ENCODE measurements at places on chromosomes 7 and 10.
A peak's percentile ranks its signal among the peaks of the same experiment; 100 is the strongest.

DNA sequence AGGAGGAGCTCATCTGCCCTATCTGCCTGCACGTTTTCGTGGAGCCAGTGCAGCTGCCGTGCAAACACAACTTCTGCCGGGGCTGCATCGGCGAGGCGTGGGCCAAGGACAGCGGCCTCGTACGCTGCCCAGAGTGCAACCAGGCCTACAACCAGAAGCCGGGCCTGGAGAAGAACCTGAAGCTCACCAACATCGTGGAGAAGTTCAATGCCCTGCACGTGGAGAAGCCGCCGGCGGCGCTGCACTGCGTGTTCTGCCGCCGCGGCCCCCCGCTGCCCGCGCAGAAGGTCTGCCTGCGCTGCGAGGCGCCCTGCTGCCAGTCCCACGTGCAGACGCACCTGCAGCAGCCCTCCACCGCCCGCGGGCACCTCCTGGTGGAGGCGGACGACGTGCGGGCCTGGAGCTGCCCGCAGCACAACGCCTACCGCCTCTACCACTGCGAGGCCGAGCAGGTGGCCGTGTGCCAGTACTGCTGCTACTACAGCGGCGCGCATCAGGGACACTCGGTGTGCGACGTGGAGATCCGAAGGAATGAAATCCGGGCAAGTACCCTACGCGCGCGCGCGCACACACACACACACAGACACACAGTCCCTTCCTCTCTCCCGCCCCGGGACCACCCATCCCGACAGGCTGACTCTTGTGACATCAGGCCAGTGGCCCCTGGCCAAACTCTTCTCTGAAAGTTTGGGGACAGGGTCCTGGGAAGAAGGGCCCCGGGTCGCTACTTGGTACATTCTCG, 538 bp downstream of the TRIM8 start:
- DNase-seq, result peak; percentile 89

- peak; percentile 61 for DNase-seq
These were observed 62.4 kb upstream of the MKLN1 start for GRCh38 chr7:131265227-131265626.

- DNase-seq, result no peak
These were observed 8.9 kb upstream of the LRRC18 start for GRCh38 chr10:48948470-48949037.

DNA sequence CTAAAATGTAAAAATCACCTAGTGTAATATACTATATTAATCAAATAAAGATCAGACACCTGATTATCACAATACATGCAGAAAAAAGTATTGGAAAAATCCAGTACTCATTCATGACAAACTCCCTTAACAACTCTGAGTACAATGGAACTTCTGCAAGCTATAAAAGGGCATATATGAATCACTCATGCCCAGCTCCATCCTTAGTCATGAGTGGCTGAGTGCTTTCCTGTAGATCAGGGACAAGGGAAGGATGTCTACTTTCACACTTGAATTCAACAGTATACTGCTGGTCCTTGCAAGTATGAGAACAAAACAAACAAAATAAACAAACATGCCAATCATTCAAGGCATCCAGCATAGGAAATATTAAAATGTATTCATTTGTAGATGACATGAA, 116.5 kb downstream of the ADARB2 start:
- DNase-seq, result no peak

DNA sequence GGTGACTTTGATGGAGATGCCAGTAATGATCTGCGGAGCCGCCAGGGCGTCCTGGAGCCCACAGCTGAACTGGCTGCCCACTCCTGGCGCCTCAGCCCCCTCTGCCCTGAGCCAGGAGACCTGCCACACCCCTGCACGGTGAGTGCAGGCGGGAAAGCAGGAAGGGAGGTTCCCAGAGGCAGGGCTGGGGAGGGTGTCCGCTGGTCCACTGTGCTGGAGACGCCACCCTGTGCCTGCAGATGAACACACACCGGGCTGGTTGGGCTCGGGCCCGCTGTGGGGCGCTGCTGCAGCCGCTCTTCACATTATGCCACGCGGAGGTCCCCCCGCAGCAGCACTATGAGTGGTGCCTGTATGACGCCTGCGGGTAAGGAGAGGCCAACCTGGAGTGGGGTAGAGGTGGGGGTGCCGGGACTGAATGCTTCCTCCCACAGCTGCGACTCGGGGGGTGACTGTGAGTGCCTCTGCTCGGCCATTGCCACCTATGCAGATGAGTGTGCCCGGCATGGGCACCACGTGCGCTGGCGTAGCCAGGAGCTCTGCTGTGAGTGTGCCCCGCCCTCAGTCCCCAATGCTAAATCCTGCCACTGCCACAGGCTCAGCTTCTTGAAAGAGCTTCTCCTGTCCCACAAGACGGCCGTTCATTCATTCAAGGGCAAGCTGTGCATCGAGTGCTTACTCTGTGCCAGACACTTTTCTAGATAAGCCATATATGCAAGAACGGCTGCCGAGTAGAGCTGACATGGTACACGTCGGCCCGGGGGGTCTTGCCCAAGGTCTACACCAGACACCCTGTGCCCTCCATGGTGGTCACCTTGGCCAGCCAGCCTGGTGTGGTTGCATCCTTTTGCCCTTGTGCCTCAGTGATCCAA, 14.3 kb upstream of the ZNF467 start:
- no peak for DNase-seq

DNA sequence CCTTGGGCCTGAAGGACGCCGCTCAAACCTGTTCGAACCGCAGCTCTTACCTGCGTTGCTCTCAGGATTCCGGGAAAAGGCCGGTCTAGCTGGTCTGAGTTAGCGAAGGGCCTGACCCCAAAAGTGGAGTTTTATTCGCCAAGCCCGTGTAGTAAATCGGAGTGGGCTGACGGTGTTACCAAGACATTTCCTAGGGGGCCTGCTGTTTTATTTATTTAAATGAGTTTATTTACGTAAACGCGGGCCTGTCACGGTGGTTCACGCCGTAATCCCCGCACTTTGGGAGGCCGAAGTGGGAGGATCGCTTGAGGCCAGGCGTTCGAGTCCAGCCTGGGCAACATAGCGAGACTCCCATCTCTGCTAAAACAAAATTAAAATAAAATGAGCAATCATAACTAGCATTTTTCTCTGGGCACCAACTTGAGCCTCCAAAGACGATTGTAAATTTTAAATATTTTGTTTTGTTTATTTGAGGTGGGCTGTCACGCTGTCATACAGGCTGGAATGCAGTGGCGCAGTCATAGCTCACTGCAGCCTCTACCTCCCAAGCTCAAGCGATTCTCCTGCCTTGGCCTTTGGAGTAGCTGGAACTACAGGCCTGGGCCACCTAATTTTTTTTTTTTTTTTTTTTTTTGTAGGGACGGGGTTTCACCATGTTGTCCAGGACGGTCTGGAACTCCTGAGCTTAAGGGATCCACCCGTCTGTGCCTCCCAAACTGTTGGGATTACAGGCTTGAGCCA, 903 bp downstream of the ZNF655 start:
- no peak for DNase-seq

DNA sequence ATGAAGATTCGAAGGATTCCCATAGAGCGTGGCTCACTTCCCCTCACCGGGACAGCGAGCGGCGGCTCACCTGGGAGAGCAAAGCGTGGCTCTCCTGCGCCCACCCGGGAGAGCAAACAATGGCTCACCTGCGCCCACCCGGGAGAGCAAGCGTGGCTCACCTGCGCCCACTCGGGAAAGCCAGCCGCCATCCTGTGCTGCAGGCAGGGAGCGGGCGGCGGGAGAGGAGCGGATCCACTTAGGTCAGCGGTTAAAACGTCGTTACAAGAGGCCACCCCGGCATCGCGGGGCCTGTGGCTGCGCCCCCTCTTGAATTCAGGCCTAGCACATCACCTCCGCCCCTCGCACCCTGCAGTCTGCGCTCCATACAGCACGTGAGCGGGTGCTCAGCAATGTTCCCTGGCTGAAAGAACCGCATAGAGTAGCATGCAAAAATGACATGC, 461 bp upstream of the FIGNL1 start:
- DNase-seq, result no peak

DNA sequence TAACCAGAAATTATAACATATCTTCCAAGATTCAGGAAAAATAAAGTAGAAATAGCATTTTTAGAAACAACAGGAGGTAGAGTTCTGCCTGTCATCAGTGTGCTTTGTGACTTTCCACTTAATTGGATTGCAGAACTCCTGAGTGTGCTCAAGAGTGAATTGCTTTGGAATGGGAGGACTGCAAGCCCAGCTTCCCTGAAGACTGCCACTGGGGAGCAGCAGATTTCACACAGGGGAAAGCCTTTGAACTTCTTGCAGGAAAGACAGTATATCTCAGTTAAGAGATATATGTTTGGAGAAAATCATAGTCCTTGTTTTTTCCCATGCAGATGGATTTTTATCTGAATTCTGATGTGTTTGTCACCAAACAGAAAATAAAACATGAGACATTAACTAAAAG, 124.5 kb downstream of the TMEM168 start:
- no peak for DNase-seq

GRCh38 chr7:37284805-37285231, 163.8 kb downstream of the ELMO1 start:
- peak; percentile 63 for DNase-seq

- DNase-seq, result no peak
These were observed 131.8 kb downstream of the DOCK1 start for GRCh38 chr10:127036987-127037386.

- no peak for DNase-seq
These were observed 27.6 kb upstream of the PRPF18 start for GRCh38 chr10:13559124-13559700.

- DNase-seq, result no peak
These were observed 268.3 kb upstream of the IGFBP3 start for GRCh38 chr7:46189255-46189790.

DNA sequence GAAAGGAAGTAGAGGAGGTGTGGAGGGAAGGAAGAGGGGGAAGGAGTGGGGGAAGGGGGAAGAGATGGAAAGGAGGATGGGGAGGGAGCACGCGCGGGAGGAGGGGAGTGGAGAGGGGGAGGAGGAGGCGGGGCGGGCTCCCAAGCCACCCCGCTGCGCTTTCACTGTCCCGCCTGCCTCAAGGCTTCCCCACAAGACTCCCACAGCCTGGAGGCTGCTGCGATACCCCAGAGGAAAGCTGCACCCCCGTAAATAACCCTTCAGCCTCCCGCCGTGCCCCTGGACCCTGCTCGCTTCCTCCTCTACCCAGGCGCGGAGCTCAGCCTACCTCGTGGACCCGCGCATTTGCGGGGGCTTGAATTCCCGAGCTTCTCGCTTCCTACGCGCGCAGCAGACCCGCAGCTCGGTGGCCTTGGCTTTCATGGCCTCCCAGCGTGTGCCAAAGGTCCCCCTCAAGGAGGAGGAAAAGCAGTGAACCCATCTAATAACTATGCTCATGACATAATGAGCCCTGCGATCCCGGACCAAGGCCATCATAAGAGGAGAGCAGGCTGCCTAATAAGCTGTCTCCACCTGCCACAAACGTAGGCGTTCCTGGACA, at the start of gene C10orf67:
TSS of gene C10orf67 (minus strand) at position 557 of the 601 bp plus-strand sequence. CDS start at position 534, 23 bp downstream.
- DNase-seq, result peak; percentile 67

DNA sequence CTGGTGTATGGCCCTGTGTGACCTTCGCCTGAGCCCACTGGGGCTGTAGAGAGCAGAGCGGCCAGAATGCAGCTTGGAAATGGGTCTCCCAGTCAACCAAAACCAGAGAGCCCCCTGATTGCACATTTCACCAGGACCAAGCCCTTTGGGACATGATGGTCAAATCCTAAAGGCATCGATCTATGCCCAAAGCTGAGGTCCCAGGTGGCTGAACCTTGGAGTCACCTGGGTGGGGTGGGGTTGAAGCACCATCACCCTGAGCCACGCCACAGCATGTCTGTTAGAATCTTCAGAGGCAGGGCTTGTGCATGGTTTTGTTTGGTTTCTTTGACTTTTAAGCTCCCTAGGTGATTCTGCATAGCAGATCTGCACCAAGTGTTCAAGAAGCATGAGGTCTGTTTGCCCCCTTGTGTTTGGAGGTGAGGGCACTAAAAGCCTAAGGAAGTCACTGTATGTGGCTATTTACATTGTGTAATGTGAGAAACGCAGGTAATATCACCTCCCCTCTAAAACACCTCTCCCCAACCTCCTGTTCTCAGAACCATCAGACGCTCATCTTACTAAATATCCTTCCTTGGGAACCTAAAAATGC, 9.6 kb downstream of the PKD1L1 start:
- no peak for DNase-seq

GRCh38 chr7:12643644-12644043, 43.8 kb upstream of the ARL4A start:
- no peak for DNase-seq

GRCh38 chr10:71086439-71087080, 125.8 kb upstream of the UNC5B start:
- DNase-seq, result no peak

DNA sequence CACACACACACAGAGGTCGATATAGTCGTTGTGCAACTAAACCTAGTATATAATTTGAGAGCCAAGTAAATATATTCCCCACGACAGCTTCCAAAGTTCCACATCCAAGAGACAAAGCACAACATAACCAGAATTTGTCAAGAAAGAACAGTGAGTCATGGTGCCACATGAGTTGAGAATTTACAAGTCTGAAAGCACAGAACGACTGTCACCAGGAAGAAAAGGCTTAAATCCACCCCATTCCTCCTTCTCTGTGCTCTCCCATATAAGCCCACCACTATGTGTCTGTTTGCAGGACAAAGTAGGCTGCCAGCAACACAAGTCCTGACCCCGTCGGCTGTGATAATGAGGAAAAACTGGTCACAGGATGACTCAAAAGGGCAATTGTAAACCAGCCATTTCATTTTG, 32.8 kb downstream of the GSAP start:
- DNase-seq, result no peak

DNA sequence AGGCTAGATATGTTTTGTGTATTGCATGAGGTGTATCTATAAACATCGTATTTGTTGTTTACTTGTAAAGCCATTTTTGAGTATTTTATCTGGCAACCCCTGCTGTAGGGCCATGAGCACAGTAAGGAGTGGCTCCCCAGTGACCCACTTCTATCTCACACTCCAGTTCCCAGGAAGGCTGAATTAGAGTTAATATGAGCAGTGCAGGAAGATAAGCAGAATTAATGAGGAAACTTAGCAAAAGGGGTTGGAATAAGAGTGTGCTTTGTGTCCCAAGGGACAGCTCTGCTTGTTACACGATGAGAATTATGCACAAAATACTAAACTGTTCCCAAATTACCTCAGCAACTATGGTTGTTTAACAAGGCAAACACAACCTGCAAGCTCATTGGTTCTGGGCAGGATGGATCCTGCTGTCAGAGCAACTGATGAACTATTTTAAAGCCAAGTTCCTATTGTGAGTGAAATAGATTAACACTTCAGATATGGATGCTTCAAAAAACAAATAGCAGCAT, 1005.8 kb downstream of the NRG3 start:
- no peak for DNase-seq

Data from aorta (tissue), 5 donors.